Endothelial cell of umbilical vein (primary cell): ENCODE measurements at places on chromosomes 3 and 15. TPM values are rescaled to one million over a fixed set of nuclear protein-coding genes. Genes with fewer than 3 reads are reported as not detected.

- no peaks in the 10 kb centered on the region for H3K36me3 ChIP-seq
- H3K27me3 ChIP-seq, result no peaks in the 10 kb centered on the region
- DNase-seq, result no peak
- peaks cover 3% of the 10 kb centered on the region for H3K4me1 ChIP-seq
- no peak overlapping the region for H3K27ac ChIP-seq
Measured at GRCh38 chr3:102194760-102195159, 240.1 kb upstream of the ZPLD1 start.

DNA sequence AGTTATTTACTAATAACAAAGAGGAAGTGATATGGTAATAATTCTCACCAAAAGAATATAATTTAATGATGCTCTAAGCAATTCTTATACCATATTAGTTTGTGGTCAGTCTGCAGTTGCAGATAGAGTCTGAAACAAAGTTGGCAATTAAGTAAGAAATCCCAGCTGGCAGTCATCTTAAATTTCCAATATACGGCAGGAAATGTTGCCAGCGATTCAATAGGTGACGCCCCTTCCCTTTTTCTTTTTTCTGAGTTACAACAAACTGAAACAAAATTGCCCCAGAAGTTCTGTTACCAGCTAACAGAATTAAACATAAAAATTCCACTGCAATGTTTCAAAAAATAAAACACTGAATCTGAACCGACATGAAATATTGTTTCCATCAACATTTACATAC lies 26.7 kb downstream of the LRRFIP2 start:
- H3K36me3 ChIP-seq, result peaks cover 10% of the 10 kb centered on the region
- H3K4me3 ChIP-seq, result no peak overlapping the region
- DNase-seq, result peak; percentile 37
- H3K27me3 ChIP-seq, result no peaks in the 10 kb centered on the region

- no peaks in the 10 kb centered on the region for H3K36me3 ChIP-seq
- H3K27me3 ChIP-seq, result no peaks in the 10 kb centered on the region
- no peak overlapping the region for H3K27ac ChIP-seq
- no peaks in the 10 kb centered on the region for H3K4me1 ChIP-seq
- no peak for DNase-seq
Measured at GRCh38 chr3:141469720-141470119, 17.1 kb upstream of the RASA2 start.

DNA sequence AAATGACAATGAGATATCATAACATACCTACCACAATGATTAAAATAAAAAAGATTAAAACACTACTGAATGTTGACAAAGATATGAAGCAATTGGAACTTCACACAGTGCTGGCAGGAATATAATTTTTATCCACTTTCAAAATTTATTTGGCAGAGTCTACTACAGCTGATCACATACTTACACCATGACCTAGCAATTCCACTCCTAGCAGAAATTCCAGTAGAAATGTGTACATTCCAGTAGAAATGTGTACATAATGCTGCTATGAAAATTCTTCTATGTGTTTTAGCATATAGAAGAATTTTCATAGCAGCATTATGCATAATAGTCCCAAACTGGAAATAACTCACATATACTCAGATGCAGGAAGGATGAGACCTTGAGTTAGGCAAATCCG lies 43.5 kb downstream of the IFT57 start:
- H3K4me1 ChIP-seq, result no peaks in the 10 kb centered on the region
- no peak overlapping the region for H3K4me3 ChIP-seq
- no peak overlapping the region for H3K27ac ChIP-seq
- H3K27me3 ChIP-seq, result no peaks in the 10 kb centered on the region
- no peak for DNase-seq
- H3K36me3 ChIP-seq, result no peaks in the 10 kb centered on the region

- H3K27me3 ChIP-seq, result no peaks in the 10 kb centered on the region
- H3K36me3 ChIP-seq, result peaks cover 18% of the 10 kb centered on the region
- no peak overlapping the region for H3K4me3 ChIP-seq
- peaks cover 100% of the 10 kb centered on the region for H3K4me1 ChIP-seq
- DNase-seq, result no peak
Measured at GRCh38 chr3:30686176-30686575, 79.8 kb downstream of the TGFBR2 start.

- H3K4me3 ChIP-seq, result no peak overlapping the region
- H3K27ac ChIP-seq, result no peak overlapping the region
- H3K27me3 ChIP-seq, result no peaks in the 10 kb centered on the region
- no peaks in the 10 kb centered on the region for H3K4me1 ChIP-seq
Measured at GRCh38 chr15:71591057-71591456, 219.3 kb upstream of the NR2E3 start.

DNA sequence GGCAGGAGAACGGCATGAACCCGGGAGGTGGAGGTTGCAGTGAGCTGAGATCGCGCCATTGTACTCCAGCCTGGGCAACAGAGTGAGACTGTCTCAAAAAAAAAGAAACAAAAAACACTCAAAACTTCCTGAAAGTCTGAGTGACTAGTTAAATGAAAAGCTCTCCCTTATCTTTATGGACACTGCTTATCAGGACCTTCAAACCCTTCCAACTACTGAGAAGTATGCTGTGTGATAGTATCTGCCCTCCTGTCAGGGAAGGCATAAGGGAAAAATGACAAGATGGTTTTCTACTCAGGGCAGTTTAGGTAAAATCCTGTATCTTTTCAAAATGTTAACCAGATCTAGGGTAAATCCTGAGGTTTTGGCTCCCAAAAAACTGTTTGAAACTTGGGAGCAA lies 21.8 kb downstream of the EMC7 start:
- no peaks in the 10 kb centered on the region for H3K27me3 ChIP-seq
- H3K4me3 ChIP-seq, result no peak overlapping the region
- no peak for DNase-seq
- H3K4me1 ChIP-seq, result no peaks in the 10 kb centered on the region
- H3K36me3 ChIP-seq, result peaks cover 4% of the 10 kb centered on the region

- H3K4me1 ChIP-seq, result peaks cover 3% of the 10 kb centered on the region
- H3K27ac ChIP-seq, result no peak overlapping the region
Measured at GRCh38 chr15:86616771-86617170, 537.1 kb downstream of the AGBL1 start.

DNA sequence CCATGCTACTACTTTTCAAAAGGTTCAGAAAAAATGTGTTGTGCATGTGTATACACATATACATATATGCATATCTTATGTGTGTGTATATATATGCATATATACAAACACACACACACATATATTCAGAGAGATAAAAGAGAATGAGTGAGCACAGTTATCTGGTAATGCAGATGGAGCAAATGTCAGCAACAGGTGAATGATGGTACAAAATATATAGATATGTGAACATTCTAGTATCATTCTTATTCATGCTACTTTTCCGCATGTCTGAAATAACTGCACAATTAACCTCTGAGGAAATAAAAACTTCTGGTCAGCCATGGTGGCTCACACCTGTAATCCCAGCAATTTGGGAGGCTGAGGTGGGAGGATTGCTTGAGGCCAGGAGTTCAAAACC lies 222.6 kb upstream of the NANOGP8 start:
- H3K27me3 ChIP-seq, result no peaks in the 10 kb centered on the region
- H3K4me1 ChIP-seq, result peaks cover 60% of the 10 kb centered on the region
- no peaks in the 10 kb centered on the region for H3K36me3 ChIP-seq

DNA sequence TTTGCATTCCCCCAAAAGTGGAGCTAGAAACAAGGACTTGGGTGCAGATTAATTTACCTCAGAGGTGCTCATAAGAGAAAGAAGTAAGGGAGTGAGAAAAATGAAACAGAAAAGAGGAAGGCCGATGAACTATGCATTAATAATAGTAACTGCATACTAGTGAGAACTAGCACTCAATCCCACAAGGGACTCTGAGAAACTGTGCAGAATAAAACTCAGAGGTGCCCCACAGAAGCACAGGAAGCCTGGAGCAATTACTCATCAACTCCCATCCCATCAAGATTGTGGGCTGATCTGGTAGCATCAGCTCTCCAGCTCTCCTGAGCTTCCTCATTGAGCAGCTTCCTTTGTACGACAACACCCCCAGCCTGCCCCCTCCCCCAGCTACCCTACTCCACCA lies 50.8 kb downstream of the CLDN18 start:
- H3K4me1 ChIP-seq, result no peaks in the 10 kb centered on the region
- H3K4me3 ChIP-seq, result no peak overlapping the region

DNA sequence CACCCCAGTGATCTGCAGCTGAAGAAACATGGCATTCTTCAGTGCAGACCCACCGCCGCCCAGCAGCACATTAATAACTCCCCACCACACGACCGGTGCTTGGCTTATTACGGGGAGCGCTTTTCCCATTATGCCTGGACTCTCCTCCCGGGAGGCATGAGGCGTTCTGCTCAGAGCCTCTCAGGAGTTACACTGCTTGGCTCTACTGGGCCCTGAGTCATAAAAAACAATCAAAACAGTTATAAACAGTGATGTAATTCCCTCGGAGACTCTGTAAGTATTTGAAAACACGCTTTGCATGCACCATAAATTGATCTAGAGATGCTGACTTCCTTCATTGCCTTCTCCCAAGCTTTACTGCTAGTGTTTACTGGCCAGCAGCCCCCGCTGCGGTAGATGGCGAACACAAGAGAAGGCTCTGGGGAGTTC lies 77.1 kb upstream of the SNRPA1 start:
- H3K4me1 ChIP-seq, result no peaks in the 10 kb centered on the region
- no peak for DNase-seq

- H3K36me3 ChIP-seq, result no peaks in the 10 kb centered on the region
- H3K4me1 ChIP-seq, result peaks cover 8% of the 10 kb centered on the region
- no peak overlapping the region for H3K27ac ChIP-seq
Measured at GRCh38 chr15:70492240-70493177, 270.8 kb downstream of the UACA start.

GRCh38 chr15:29021857-29022256 lies 136.1 kb downstream of the APBA2 start:
- no peaks in the 10 kb centered on the region for H3K4me1 ChIP-seq
- H3K36me3 ChIP-seq, result no peaks in the 10 kb centered on the region
- no peaks in the 10 kb centered on the region for H3K27me3 ChIP-seq
- H3K27ac ChIP-seq, result no peak overlapping the region
- no peak for DNase-seq

- H3K27me3 ChIP-seq, result no peaks in the 10 kb centered on the region
- no peaks in the 10 kb centered on the region for H3K4me1 ChIP-seq
- DNase-seq, result no peak
- no peak overlapping the region for H3K4me3 ChIP-seq
Measured at GRCh38 chr3:159631226-159631625, 357.4 kb upstream of the IL12A start.

GRCh38 chr3:71487418-71487817 lies 96.1 kb downstream of the FOXP1 start:
- no peaks in the 10 kb centered on the region for H3K27me3 ChIP-seq
- H3K4me1 ChIP-seq, result no peaks in the 10 kb centered on the region
- H3K27ac ChIP-seq, result no peak overlapping the region
- DNase-seq, result no peak

- no peaks in the 10 kb centered on the region for H3K27me3 ChIP-seq
- no peaks in the 10 kb centered on the region for H3K36me3 ChIP-seq
- no peaks in the 10 kb centered on the region for H3K4me1 ChIP-seq
- H3K27ac ChIP-seq, result no peak overlapping the region
- no peak overlapping the region for H3K4me3 ChIP-seq
- DNase-seq, result no peak
Measured at GRCh38 chr3:167762296-167762695, 26.8 kb downstream of the SERPINI1 start.

DNA sequence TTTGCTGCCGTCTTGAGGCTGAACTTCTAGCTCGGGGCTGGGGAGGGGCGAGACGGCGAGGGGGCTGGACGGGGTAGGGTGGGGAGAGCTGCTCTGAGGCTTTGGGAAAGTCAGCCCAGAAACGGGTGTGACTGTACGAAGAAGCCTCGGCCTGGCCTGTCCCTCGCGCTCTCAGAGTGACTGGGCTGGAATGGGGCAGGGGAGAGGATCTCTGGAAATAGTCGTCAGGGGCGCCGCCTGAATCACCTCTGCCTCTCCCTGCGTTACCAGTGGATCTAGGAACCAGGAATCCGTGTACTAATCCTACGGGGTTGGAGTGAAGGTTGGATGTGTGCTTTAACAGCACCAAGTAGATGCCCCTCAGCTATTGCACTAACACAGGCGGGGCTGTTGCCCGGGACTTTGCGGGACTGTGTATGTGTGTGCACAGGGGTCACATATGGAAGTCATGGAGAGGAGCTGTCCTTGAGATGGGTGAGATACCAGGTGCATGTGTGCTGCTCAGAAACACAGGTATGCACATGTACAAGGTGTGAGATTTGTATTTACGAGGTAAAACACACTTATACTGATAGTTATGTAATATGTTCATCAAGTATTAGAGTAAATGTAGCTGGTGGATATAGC lies 591 bp downstream of the FOXL2NB start:
- peaks cover 16% of the 10 kb centered on the region for H3K4me1 ChIP-seq
- no peak overlapping the region for H3K4me3 ChIP-seq
- no peak for DNase-seq
- H3K27me3 ChIP-seq, result peaks cover 76% of the 10 kb centered on the region
- H3K27ac ChIP-seq, result no peak overlapping the region

DNA sequence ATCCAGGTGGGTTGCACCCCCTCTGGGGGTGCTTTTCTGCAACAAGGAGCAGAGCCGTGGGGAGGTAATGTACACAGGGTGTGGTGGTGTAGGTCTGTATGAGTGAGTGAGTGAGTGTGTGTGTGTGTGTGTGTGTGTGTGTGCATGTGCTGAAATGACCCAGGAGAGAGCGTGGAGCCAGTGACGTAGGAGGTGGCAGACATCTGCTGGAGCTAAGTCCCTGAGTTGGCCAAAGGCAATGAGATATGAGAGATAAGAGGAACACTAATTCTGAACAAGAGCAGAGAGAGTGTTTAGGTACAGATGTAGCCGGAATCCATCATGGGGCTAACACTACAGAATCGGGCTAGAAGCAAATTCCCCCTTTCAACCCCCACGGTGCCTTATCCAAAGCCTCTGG lies 27.6 kb downstream of the BDH1 start:
- H3K36me3 ChIP-seq, result no peaks in the 10 kb centered on the region
- no peak for DNase-seq
- H3K27me3 ChIP-seq, result no peaks in the 10 kb centered on the region

Gene PDCD10
- total RNA-seq, result 47.8 and 50.1 TPM in 2 replicates

Gene TTC14
- 33.6 and 34.8 TPM in 2 replicates for total RNA-seq

Gene REC114
- total RNA-seq, result not detected in 2 replicates

Gene DUT
- total RNA-seq, result 127 and 135 TPM in 2 replicates

Gene STOML1
- total RNA-seq, result 12.4 and 12.9 TPM in 2 replicates

Gene MYO5A
- 87.9 and 91.9 TPM in 2 replicates for total RNA-seq

Gene AADAC
- total RNA-seq, result 0.27 and 1.0 TPM in 2 replicates

Gene PPARG
- total RNA-seq, result 1.3 and 1.5 TPM in 2 replicates

Gene C3orf70
- total RNA-seq, result 0.18 and 0.20 TPM in 2 replicates

Gene SAMD7
- not detected in 2 replicates for total RNA-seq

Gene OR5H15
- not detected in 2 replicates for total RNA-seq

Gene CISH
- total RNA-seq, result 2.2 and 2.5 TPM in 2 replicates

Gene ZNF660
- total RNA-seq, result 1.0 and 1.5 TPM in 2 replicates

Gene PAQR9
- not detected in 2 replicates for total RNA-seq

Gene TMEM266
- not detected in 2 replicates for total RNA-seq

Gene NTRK3
- total RNA-seq, result not detected in 2 replicates

Gene CCR9
- not detected in 2 replicates for total RNA-seq

Gene C2CD4A
- total RNA-seq, result 0.46 and 1.1 TPM in 2 replicates

Gene FBXL2
- 21.7 and 26.9 TPM in 2 replicates for total RNA-seq

Gene FSTL1
- 522 and 562 TPM in 2 replicates for total RNA-seq
